ENCODE measurements at places on chromosomes 16 and 17. TPM values are rescaled to one million over a fixed set of nuclear protein-coding genes. Genes with fewer than 3 reads are reported as not detected.

The MT1G gene
- not detected for total RNA-seq

The ZG16 gene
- total RNA-seq = not detected

The GPRC5C gene
- total RNA-seq = 27.0 TPM

The SLC22A31 gene
- not detected for total RNA-seq

The RHBDL1 gene
- 0.95 TPM for total RNA-seq

The LGALS9B gene
- total RNA-seq = not detected

The PDE6G gene
- not detected for total RNA-seq

The TP53TG3B gene
- not detected for total RNA-seq

The IL34 gene
- total RNA-seq = 10.6 TPM

The ZNF594 gene
- 26.3 TPM for total RNA-seq

The HCRT gene
- not detected for total RNA-seq

The COX6A2 gene
- total RNA-seq = not detected

The KRTAP4-8 gene
- total RNA-seq = not detected

The GNGT2 gene
- total RNA-seq = 0.42 TPM

The SMARCD2 gene
- 58.1 TPM for total RNA-seq

The ATP1B2 gene
- total RNA-seq = 4.9 TPM

The PRAC1 gene
- total RNA-seq = 7.7 TPM

The CDT1 gene
- total RNA-seq = 4.0 TPM

The CES5A gene
- total RNA-seq = not detected

The UMOD gene
- total RNA-seq = not detected

The SSH2 gene
- total RNA-seq = 18.0 TPM

The WNT3 gene
- total RNA-seq = 0.90 TPM

The MAPT gene
- 3.4 TPM for total RNA-seq

The FZD2 gene
- 9.8 TPM for total RNA-seq

The CFAP119 gene
- 1.3 TPM for total RNA-seq

The CA10 gene
- 2.2 TPM for total RNA-seq

The ADAM11 gene
- total RNA-seq = 1.9 TPM

The CD300H gene
- not detected for total RNA-seq

The PIK3R5 gene
- total RNA-seq = 3.1 TPM
